NCI-H82 (cell line): ENCODE measurements at places on chromosomes 5 and 9.

DNA sequence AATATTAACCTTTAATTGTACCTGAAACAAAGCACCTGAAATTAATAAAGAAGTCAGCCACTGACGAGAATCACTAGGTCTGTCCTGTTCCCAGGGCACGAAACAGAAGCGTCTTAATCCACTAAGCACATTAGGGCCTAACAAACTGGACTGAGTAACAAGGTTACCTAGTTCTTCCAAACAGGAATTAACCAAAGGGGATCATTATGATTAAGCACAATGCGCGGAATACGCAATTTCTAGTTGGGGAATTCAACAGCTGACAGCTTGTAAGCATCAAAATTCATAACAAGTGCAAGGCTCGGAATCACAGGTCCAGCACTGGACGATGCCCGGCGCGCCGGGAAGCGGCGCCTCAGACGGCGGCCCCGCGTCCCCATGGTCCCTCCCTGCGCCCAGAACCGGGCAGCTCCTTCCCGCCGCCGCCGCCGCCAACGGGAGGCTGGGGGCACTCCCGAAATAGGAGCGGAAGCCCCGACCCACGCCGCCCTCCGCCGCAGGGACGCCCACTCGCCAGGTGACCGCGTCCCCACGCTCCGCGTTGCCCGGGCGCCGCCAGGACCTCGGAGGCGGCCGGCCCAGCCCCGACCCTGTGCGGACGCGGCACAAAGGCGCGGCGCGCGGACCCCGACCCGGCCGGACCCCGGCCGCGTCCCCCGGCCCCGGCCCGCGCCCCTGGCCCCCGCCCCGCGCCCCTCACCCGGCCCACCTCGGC lies 898 bp downstream of the CAMSAP1 start:
- DNase-seq = peak; percentile 86

GRCh38 chr5:73709536-73710129 lies 83.6 kb downstream of the ARHGEF28 start:
- no peak for DNase-seq

DNA sequence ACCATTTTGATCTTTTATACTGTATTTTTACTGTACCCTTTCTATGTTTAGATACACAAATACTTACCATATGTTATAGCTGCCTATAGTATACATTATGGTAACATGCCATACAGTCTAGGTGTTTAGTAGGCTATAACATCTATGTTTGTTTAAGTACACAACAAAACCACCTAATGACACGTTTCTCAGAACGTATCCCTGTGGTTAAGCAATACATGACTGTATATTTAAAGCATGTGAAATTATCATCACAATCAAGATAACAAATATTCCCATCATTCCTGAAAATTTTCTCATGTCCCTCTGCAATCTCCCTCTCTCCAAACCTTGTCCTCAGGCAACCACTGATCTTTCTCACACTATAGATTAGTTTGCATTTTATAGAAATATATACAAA lies 66.4 kb upstream of the SUSD1 start:
- no peak for DNase-seq

- peak; percentile 43 for DNase-seq
These were observed 71.3 kb downstream of the HRH2 start for GRCh38 chr5:175728885-175729828.

DNA sequence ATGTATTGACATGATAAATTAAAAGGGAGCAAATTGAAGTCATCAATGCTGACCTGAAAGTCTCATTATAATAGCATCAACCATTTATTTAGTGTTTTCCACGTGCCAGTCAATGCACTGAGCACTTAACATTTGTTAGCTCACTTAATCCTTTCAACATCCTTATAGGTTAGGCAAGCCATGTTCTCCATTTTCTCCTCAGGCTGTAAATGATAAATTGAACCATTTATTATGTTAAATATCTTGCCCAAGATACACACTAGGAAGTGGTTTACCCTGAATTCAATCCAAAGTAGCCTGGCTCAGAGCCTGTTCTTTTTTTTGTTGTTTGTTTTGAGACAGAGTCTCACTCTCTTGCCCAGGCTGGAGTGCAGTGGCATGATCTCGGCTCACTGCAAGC lies 25.0 kb upstream of the SNX2 start:
- no peak for DNase-seq

GRCh38 chr9:18906656-18907395 lies 126.2 kb downstream of the SAXO1 start:
- DNase-seq = no peak

DNA sequence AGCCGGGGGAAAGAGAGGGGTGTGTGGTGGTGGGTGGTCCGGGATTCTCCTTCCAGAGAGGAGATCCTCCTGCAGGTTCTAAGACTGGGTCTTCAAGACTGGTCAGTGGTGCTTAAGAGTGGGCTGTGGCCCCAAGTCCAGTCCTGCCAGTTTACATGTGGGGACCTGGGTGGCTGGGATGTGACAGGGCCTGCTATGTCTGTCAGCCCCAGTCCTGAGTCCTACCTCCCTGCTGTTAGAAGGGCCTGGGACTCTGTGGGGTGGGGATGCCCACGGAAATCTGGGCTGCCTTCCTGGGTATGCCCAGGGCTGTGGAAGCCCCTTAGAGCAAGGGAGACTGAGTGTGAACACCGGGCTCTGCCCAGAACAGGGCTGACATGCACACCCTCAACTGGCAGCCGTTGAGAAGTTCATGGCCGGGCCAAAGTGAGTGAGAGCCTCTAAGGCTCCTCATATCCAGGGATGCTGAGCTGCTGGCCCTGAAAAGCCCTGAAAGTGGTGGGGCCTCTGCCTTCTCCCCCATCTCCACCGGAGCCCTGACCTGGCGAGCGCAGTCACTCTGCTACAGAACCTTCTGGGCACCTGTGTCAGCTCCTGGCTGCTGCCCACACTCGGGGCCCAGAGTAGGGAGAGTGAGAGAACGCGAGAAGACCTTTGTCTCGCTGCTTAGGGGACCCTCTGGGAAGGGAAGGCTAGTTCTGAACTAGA lies 1.7 kb downstream of the PHF2 start:
- DNase-seq = no peak

DNA sequence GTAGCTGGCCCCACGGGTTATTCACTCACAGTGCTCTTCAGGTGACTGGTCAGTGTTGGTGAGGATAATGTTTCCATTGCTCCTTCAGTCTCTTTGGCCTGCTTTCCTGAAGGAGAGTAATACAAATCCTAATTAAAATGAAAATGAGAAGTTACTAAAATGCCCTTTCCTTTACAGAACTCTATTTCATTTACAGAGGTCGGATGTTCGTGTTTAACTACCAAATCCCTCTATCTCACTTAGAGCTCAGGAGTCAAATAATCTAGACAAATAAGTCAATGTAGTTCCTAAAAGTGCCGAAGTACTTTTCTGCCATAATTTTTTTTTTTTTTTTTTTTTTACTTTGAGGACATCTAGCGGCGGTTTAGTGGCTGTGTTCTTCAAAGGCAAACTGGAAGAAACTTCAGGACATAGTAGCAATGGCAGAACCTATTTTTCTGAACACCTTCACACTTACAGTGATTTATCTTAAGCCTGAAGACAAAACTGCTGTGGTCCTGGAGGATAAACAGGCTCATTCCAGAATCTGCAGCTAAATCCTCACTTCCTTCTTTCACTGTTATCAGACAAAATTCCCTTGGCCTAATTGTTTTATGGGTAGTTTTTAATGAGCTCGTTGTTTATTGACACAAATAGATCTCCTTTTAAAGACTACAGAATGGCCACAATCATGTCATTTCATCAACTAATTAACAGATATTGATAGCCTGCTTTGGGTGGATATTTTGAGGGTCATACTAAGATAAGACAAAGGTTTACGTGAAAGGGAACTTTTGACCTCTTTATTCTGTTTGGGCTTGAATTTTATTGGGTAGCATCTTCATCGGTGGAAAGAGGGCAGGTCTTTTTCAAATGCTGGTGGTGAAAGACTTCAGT lies 207.6 kb upstream of the DMRTA1 start:
- peak; percentile 37 for DNase-seq

DNA sequence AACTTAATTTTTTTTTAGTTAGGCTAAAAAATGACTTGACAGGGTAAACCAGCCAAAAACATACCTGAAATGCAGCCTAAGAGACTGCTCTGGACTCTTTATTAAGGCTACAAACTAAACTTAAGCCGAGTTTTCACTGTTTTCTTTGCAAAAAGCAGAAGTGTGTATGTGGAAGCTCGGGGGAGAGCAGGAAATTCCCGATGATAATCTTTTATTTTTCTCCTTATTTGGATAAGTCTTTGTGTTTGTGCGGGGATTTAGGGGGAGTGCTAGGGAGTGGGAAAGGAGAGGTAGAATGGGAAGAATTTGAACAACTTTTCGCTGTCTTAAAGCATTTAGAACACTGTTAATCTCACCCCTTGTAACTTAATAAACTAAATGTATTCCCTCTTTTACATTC lies 30.7 kb upstream of the GPR21 start:
- DNase-seq = no peak

DNA sequence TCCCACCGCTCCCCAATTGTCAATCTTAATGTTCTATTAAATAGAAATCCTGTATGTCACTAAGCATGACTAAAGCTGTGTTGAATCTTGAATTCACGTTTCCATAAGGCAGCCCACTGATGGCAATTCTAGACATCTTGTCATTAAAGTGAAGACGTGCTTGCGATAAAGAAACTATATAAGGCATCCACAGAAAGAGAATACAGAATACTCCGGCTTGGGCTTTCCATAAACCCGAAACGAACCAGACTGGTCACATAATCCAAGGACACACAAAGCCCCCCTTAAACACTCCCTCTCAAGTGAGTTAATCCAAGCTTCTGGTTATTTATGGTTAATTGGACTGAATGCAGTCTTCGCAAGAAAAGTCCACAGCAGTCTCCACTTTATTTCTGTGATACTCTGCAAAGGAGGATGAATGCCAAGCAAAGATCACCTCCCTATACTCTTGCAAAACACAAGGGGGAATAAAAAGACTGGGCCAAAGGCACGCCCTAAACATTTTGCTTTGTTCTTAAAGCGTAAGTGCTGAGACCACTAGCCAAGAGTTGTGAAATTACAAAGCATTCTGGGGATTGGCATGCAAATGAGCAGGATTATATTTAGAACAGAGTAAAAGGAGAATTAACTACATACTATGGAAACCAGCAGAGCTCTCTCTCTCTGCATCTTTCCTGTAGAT lies 54.7 kb downstream of the DPYSL3 start:
- DNase-seq = peak; percentile 82

DNA sequence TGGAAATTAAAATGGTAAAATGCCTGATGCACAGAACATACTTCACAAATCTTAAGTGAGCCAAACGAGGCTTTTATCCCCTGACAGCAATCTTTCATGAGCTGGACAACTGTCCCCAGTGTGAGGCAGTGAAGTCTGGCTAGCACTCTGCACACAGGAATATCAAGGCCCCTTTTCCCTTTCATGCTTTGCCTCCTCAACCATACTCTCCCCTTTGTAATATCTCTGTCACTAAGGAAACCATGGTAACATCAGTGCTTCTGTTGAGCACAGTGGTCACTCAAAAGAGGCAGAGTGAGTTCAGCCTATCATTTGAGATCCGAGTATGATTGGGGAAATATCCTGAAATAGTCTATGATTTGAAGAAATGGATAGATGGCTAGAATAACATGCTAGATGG lies 318.3 kb downstream of the ENC1 start:
- no peak for DNase-seq

DNA sequence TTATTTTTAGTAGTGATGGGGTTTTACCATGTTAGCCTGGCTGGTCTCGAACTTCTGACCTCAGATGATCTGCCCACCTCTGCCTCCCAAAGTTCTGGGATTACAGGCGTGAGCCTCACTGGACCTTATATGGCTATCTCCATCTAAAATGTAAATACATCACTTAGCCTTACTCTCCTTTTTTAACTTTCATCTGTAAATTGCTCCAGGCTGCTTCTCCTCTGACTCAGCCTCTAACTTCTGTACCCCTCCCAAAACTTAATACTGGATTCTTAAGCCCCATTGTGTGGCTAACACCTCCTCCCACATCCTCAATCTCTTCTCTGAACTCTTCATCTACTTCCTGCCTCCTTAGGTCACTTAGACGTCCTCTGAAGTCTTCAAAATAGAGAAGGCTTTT lies 4.0 kb downstream of the SNX30 start:
- DNase-seq = no peak

- peak; percentile 83 for DNase-seq
These were observed 169.0 kb upstream of the PANK3 start for GRCh38 chr5:168747987-168748777.

DNA sequence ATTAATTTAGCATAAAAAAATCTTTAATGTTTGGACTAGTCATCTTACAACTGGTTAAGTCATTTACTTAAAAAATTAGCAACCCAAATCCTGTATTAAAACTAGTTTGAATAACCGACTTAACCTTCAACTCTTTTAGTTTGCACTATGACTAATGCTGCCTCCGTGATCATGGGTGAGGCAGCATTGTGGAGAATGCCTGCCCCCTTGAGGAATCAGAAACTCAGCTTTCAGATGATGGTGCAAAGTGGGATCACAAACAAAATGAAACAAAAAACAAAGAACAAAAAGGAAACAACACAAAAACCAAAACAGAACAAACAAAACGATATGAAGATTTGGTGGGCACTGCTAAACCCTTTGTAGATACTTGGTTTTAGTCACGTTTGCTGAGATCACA lies 127.0 kb upstream of the PALM2AKAP2 start:
- DNase-seq = peak; percentile 1

- peak; percentile 51 for DNase-seq
These were observed 88.5 kb downstream of the SUSD1 start for GRCh38 chr9:112086627-112087026.

DNA sequence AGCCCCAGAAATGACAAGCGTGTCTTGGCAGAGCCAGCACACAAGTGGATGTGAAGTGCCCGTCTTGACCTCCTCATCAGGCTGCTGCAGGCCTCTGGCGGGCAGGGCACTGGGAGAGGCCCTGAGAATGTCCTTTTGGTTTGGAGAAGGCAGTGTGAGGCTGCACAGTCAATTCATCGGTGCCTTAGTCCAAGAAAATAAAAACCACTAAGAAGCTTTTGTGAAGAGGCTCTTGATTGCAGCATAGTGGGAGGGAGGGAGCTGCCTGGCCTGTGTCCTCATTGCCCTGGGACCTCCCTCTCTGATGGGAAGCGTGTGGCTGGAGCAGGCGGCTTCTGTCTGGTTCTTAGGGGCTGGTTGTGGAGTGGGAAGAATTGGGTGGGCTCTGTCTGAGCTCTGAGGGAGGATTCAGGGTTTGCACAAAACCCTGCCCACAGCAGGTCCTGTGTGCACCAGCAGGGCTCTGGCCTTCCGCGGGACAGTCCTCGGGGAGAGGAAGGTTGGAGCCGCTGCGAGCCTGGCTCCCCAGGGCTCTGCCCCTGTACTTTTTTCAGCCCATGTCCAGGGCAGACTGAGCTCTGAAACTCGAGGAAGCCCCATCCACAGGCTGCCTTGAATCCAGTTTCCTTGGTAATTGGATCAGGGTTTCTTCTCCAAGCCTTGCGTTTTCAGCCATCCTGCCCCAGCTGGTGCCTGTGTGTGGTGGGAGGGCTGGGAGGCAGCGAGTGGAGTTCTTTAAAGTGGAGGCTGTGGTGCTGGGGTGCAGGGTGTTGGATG lies 1.1 kb downstream of the HRCT1 start:
- peak; percentile 94 for DNase-seq
